ENCODE measurements at places on chromosomes 1 and 21. TPM values are rescaled to one million over a fixed set of nuclear protein-coding genes. Genes with fewer than 3 reads are reported as not detected.

Gene MRTO4
- total RNA-seq = 11.1 TPM

Gene SLFNL1
- total RNA-seq = not detected

- H3K27me3 ChIP-seq = no peaks in the 10 kb centered on the region
- no peak overlapping the region for H3K27ac ChIP-seq
- no peak overlapping the region for H3K4me3 ChIP-seq
- no peak for DNase-seq
Measured at GRCh38 chr1:248812736-248813425, 12.8 kb downstream of the SH3BP5L start.

DNA sequence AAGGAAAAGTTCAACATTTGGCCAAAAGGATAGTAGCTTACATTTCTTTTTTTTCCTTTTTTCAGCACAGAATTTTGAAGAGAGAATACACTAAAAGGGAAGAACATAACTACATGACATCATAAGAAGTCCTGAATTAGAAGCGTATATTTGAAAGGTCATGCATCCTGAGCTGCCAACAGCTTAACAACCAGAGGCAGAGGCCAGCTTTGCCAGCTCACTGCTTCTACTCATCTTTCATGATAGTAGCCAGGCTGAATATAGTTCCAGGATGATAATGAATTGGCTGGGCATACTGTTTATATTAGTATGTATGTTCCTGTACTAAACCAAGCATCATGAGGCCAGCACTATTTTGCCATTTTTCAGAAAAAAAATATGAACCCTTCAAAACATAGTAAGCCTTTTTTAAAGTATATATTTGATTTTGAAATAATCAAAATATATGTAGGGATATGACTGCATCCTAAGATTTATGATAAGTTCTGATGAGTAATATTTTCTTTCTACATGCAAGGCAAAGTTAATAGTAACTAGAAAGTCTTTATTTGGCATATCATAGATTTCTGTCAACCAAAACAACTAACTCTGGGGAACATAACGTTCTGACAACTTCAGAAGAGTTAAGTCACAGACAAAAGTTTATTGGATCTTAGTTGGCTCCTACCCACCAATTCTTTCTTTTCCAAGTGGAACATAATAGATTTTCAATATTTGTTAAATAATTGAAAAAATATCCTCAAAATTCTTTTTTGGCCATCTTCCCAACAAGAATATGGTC lies 123.2 kb downstream of the DPYD start:
- H3K36me3 ChIP-seq = no peaks in the 10 kb centered on the region
- H3K4me3 ChIP-seq = no peak overlapping the region
- no peaks in the 10 kb centered on the region for H3K27me3 ChIP-seq
- H3K4me1 ChIP-seq = no peaks in the 10 kb centered on the region
- H3K27ac ChIP-seq = no peak overlapping the region

DNA sequence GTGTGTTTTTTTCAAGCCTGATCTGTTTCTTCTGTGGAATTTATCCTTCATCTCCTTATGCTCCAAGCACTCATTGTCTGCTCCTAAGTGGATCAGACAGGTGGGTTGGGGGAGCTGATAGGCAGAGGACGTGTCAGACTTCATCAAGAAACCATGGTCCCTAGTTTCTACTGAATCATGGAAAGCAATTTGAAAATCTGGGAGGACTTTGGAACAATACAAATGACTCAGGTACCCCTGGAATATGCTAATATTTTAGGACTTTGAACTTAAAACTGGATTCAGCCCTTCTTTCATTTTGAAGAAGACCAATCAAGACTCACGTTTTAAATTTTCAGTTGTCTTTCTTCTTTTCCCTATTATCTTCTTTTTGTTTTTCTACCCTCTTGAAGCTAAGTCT lies 7.7 kb downstream of the ABCG1 start:
- peaks cover 20% of the 10 kb centered on the region for H3K4me1 ChIP-seq
- peak; percentile 9 for DNase-seq
- H3K27ac ChIP-seq = peak overlapping the region; percentile 80
- no peaks in the 10 kb centered on the region for H3K27me3 ChIP-seq
- no peaks in the 10 kb centered on the region for H3K36me3 ChIP-seq

DNA sequence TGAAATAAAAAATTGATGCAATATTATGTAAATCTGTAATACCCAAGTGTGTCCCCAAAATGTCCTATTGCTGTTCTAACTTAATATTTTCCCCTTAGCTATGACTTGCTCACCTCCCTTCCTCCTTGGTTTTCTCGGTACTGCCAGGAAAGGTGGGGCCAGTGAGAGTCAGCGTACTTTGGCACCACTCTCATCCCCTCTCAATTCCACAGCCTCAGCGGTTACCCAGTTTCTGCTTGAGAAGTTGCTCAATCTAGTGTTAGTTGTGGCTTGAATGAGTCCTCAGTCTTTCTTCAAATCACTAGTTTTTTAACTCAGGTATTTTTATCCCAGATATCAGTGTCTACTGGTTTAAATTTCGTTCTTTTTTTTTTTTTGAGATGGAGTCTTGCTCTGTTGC lies 32.3 kb downstream of the BCAS2 start:
- no peaks in the 10 kb centered on the region for H3K36me3 ChIP-seq
- DNase-seq = no peak
- no peaks in the 10 kb centered on the region for H3K27me3 ChIP-seq

DNA sequence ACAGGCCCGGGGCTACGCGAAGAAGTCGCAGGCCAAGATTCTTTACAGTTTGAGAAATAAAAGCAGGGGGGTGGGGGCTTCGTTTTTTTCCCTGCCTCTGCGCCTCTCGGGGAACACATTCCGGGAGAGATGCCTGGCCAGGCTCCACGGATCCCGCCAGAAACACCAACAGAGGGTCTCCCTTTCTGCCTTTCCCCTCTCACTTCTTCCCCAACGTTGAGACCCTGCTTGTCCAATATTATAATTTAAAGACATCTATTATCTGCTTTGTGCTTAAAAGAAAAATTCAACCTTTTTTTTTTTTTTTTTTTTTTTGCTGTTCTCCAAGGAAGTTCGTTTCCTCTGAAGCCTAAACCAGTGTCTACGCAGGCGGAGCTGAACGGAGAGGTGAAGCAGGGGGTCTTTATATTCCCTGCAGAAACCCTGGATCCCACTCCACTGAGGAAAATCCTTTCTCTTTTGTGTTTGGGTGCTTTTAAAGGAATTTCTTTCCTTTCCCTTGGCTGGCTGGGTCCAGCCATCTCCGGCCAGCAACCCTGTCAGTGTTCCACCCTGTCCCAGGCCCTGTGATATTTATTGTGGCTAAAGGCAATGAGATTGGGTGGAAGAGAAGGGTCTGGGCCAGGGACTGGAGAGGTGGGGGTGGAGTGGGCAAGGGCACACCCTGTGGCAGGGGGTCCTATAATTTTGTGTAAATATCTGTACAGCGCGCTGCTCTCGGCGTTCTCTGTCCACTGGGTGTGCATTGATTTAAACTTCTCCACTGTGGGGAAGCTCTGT lies 2.2 kb downstream of the FOXD2 start:
- DNase-seq = no peak
- no peak overlapping the region for H3K27ac ChIP-seq
- no peak overlapping the region for H3K4me3 ChIP-seq
- peaks cover 21% of the 10 kb centered on the region for H3K4me1 ChIP-seq
- H3K27me3 ChIP-seq = peaks cover 46% of the 10 kb centered on the region
- no peaks in the 10 kb centered on the region for H3K36me3 ChIP-seq

DNA sequence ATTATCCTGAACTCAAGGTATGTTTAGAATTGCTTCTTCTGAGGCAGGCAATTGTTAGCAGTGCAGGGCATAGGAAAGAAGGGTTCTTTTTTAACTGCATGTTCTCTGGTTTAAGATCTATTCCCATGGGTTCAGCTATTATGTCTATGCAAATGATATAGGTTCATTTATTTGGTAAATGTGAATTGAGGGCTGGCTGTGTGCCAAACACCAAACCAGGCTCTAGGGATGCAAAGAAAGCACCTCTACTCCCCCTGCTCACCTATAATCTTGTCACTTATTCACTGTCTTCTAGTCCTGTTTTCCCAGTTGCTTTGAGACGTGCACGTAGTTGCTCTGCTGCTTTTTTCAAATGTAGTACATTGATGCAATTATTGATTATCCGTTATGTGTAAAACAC lies 691 bp upstream of the KIFAP3 start:
- DNase-seq = no peak
- peak overlapping the region; percentile 47 for H3K4me3 ChIP-seq
- H3K27me3 ChIP-seq = no peaks in the 10 kb centered on the region
